Cardiac fibroblast (primary cell): ENCODE measurements at places on chromosomes 5 and 9.
A peak's percentile ranks its signal among the peaks of the same experiment; 100 is the strongest.

- no peak for DNase-seq
Measured at GRCh38 chr9:135265931-135266330, 178.5 kb downstream of the OLFM1 start.

DNA sequence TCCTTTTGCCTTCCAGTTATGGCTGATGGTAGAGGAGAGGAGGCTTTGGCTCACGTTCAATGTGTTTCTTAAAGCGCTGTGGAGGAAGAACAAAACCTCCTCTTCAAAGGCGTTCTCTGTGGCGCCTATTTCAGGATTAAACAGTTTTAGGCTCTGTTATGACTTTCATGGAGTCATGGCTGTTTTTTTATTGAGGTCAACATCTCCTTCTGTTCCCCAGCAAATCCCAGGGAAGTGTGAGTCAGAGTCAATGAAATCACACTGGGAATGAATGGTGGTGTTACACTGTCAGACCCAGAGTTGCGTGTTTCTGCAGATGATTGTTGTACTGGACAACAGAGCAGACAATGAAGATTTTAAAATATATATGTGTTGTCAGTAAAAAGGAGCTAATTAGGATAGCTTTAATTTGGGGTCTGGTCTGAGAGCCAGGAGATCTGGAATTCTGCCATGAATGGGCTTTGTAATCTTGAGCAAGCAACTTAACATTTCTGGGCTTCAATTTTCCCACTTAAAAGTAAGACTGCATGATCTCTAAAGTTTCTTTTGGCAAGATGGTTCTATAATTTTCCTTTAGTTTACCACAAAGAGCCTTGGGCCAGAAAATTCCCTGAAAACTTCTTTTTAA lies 240.7 kb downstream of the CSNK1G3 start:
- peak; percentile 89 for DNase-seq

DNA sequence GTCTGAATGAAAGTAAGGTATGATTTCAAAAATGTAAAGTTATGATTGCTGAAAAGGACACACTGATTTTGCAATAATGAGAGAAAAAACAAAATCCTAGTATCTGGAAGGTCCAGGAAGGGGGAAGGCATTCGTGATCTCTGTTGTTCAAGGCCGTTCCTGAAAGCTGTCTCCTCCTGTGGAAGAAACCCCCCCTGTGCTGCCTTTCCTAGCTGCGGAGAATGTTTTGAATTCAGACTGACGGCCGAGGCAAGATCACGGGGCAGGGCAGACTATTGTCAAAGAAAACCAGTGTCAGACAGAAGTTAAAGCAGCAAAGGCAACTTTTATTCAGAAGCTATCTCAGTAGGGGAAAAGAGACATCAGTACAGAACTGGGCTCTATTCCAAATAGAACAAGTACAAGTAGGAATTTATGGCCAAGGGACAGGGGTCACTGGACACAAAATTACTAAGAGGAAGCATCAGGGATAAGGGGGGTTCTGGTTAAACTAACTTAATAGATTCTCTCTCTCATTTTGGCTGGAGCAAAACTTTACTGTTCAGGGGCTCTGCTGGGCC lies 61.9 kb upstream of the IGFBPL1 start:
- no peak for DNase-seq

DNA sequence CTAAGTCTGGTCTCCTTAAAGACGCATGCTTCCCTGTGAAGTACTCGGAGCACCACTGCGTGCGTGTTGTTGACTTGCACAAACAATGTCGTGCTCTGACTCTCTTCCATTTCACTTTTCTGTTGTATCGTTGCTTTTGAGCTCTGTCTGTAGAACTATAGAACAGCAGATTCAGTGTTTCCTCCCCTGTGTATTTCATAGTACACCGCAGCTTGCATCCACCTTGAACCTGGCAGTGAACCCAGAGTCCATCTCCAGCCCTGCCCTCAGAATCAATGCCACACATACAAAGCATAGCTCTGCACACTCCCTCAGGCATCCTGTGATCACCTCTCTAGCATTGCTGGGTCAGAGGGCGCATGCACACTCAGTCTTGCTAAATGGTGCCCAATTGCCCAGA lies 37.2 kb upstream of the ADAMTS2 start:
- DNase-seq: no peak

DNA sequence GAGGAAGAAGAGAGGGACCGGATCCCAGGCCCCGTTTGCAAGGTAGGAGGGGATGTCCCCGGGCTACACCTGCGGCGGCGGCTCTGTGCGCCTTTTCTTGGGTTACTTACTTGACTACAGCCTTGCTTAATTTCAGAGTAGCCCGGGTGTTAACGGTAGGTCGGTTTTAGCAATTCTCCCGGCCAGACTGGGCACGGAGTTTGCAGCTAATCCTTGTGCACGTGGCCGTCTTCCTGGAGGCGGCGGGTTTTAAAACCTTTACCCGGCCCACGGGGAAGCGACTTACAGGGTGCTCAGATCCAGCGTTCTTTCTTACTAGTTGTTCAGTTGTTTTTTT lies 313 bp downstream of the BRIX1 start:
- no peak for DNase-seq
